ENCODE measurements at places on chromosomes 11 and 22.

DNA sequence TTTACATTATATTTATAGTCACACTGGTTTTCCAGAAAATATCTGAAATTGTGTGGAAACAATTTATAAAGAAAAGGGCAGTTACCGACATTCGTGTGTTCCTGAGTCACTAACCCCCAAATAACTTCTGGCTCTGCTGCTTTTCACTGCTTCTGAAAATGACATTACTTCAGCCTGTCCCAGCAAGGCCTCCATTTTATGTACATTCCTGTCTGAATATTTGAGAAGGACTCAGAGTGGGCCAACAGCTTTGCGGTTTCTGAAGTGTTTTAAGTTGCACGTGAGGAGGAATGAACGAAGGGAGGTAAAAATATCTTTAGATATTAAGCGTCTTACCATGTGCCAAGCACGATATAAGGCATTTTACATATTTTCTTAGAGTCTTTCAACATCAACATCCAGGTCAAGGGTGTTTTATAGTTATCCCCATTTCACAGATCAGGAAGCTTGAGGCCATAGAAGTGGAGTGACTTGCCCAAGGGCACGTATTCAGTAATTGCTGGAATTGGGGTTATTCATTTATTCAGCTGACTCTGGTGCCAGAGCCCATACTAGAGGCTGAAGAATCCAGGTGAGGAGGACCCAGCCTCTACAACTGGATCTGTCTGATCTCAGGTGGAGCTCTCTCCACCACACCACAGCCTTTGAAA lies 30.8 kb upstream of the WNT11 start:
- no peak for DNase-seq

- DNase-seq = no peak
These were observed 2.7 kb downstream of the NDUFS8 start for GRCh38 chr11:68032997-68033707.

- DNase-seq = no peak
These were observed 18.3 kb upstream of the SYT7 start for GRCh38 chr11:61598886-61599868.

- DNase-seq = no peak
These were observed 25.8 kb downstream of the PPME1 start for GRCh38 chr11:74196781-74197486.

DNA sequence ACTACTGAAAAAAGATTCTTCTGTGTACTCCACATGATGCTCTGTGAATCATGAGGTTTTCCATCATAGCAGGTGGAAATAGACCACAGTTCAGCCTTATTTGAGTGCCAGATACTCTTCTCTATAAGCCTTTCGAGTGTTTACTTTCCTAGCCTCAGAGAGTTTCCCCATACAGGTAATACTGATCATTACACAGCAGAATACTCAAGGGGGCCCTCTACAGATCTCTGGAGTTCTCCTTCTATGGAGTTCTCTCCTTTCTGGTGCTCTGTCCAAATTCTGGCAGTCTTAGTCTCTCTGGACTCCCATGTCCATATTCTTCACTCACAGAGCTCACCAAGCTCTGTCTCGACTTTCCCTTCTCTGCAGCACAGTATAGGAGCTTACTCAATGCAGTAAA lies 175.7 kb upstream of the CARD18 start:
- no peak for DNase-seq

DNA sequence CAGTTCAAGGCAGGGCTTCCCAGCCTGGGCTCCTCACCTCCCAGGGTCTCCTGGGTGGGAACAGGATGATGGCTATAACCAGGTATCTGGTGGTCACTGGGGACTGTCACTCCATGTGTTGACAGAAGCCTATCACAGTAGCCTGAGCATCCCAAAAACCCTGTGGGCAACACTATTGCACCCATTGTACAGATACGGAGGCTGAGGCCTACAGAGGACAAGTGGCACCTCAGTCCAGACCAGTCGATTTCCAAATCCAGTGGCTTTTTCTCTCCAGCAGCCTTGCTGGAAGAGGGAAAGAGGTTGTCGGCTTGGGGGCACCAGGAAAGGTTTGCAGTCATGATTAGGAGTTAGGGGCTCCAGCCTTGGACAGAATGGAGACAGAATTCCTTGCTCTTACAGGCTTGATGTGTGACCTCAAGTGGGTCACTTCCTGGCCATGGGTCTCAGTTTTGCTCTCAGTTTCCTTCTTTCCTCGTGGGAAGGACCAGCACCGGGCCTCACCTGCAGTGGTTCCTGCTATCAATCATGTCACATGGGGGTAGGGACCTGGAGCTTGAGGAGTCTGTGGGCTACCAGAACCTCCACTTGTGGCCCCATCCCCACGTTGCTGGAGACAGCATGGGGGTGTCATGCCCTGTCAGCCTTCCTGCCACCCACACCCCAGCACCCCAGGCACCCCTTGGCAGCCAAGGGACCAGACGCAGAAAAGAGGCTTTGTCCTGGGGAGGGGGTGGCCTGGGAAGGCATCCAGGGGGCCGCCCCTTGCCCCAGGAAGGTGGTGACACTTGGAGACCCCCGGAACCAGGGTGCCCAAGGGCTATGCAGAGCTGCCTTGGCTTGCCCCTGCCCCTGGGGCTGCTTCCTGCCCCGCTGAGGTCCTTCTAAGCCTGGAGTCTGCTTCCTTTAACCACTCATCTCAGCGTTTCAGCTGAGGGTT lies 2.1 kb downstream of the EMID1 start:
- DNase-seq = no peak

DNA sequence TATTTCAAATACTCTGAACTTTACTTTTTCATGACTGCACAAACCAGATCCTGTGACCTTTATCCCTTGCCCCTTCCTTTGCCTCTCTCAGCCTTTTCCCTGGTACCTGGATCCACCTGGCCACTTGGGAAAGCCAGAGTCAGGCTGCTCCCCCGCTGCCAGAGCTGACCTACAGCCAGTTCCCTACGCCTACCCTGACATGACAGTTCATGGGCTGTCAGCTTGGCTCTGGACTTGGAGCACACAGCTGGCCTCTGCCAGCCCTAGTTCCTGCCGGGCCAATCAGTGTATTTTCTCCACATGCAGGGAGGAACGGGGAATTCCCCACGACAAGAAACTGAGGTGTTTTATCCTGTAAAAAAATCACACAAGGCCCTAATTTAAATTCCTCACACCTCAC lies 382.6 kb downstream of the INSC start:
- DNase-seq = no peak

- DNase-seq = no peak
These were observed 33.8 kb downstream of the PDGFD start for GRCh38 chr11:104130161-104130560.

- DNase-seq = no peak
These were observed 59.8 kb upstream of the NAV2 start for GRCh38 chr11:19652623-19653375.

GRCh38 chr22:49935561-49935960 lies 17.1 kb downstream of the CRELD2 start:
- no peak for DNase-seq

DNA sequence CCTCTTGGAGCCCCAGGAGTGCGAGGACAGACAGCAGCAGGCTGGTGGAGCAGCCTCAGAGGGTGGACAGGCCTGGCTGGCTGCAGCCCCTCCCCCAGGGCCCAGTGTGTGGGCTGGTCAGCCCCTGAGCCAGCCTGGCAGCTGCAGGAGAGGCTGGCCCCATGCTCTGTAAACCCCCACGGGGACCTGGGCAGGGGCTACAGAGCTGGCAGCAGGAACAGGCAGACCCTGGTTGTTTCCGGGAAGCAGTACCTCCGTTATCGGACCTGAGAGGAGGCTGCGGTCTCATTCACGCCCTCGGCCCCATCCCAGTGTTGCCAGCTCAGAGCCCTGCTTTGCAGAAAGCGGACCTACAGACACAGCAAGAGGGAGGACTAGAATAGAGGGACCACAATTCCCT lies 38.5 kb upstream of the COMT start:
- no peak for DNase-seq

GRCh38 chr11:60927600-60927999 lies 3.3 kb downstream of the TMEM132A start:
- no peak for DNase-seq

DNA sequence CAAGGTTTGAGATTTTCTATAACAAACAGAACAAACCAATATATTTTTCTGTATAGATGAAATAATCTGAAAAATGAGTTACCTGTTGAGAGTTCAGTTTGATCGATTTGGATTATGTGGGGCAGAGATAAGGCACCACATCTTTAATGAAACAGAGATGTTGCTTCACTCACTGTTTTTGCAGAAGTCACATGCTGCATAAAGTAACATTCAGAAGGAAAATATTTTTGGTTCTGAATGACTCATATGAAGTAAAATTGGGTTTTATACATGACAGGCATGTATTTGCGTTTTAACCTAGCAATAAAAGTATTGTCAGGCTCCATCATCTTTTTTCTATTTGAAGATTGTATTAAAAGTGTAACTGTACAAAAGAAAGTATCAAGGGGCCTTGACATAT lies 77.8 kb downstream of the BBOX1 start:
- no peak for DNase-seq

GRCh38 chr11:108817976-108818375 lies 153.1 kb downstream of the DDX10 start:
- DNase-seq = no peak

GRCh38 chr11:64763526-64764039 lies 3.8 kb upstream of the PYGM start:
- no peak for DNase-seq

DNA sequence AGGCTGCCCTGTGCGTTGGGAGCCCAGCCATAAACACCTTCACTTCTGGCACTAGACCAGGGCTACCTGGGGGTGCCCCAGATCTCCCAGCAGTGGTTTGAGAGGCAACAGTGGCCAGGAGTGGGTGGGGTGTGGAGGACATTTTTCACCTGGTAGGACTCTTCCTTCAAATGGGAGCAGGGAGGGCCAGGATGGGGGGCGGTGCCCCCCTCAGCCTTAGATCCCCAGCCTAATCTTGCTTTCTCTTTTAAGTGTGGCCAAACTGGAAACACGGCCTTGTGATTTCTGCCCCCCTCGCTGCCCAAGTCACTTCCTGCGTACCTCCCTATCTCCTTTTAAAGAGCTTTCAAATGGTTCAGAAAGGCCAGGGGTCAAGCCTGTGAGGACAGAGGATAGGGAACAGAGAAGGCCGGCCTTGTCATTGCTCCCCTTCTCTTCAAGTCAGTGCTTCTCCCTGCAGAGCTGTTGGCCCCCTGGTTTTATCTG lies 800 bp downstream of the KCNJ5 start:
- no peak for DNase-seq

GRCh38 chr11:61107888-61108287 lies 5.6 kb downstream of the CD5 start:
- DNase-seq = no peak

DNA sequence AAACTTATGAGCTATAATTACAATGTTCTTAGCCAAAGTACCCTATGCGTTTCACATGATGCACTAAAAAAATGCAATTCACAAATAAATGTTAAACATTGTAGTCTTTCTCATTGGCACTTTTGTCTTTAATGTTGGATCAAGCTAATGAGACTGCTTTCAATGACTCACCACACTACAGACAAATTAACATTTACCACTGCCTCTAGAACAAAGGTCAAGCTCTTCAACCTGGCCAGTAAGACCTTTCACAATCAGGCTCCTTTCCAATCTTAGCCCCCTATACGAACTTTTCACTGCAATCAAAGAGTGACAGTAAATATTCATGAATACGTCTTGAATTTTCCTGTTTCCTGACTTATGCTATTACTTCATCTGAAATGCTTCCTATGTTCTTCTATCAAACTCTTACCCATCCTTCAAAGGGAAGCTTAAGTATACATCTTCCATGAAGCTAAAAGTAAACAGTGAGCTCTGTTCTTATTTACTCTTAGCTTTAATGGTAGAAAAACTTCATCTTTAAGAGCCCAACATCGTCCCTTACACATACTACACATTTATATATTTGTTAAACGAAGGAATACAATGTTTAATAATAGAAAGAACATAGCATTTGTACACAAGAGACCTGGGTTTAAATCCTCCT lies 326.6 kb upstream of the PITPNB start:
- DNase-seq = no peak

DNA sequence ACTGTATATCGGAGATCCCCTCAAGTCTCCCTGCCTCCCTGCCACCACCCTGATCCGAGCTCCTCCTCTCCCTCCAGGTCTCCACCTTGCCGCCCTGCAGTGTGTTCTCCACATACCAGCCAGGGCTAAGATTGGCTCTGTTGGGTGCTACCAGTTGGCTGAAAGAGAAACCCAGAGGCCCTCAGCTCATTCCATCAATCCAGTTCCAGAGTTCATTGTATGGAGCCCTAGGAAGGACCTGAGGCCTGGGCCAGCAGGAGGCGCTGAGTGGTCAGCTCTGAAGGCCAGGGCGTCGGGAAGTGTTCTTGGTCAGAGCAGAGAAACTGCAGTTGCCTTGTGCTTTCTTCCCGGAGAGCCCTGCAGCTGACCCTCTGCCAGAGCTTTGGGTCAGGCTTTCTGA lies 2.2 kb upstream of the TOP3B start:
- DNase-seq = no peak

DNA sequence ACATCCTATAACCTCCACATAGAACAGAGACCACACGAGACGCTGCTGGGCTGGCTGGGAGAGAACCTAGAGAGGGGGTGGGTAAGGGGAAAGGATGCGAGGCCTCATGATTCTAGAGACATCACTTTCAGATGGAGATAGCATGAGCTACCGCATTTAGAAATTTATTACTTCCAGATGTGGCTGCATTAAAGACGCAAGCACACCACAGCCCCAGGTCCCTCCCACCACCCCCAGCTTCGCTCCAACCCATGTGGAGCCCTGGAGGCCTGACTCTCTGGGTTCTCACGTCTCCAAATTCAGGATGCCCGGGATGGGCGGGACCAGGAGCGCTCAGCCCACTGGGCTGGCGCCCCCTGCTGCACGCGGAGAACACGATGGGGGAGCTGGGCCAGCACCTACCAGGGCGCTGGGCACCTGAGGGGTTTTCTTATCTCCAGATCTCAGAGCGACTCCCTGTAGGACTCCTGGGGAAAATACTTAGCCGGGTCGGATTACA lies 13.6 kb downstream of the MRPL21 start:
- no peak for DNase-seq

GRCh38 chr22:41574847-41575381 lies 14.1 kb downstream of the CSDC2 start:
- DNase-seq = no peak

DNA sequence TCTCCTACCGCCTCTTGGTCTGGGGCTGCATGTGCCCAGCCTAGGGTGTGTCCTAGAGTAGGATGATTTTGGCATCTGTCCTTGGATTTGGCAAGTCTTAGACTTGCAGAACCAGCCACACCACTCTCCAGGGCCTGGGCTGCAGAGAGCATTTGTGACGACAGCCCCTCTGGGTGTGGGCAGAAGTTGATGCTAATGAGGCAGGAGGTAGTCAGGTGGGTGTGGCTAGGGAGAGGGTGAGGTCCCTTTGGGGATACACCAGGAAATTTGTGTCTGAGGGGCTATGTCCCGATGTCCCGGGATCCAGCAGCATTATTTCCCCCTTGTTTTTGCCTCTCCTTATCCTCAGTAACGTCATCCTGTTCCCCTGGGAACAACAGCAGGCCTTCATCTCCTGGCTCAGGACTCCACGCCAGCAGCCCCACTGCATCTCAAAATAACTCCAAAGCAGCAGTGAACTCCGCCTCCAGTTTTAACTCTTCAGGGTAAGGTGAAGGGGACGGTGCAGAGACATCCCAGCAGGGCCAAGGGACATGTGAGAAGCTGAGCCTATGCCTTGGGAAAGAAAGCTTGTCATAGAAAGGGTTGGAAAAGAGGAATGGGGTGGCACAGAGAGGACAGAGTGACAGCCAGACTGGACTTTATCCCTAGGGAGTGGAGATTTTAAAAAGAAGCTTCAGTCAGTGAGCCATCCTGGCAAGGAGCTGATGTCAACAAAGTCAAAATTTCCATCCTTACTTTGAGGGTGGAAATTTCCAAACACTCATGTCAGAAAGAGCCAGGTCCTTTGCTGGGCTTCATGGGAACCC lies 8.0 kb upstream of the TLCD5 start:
- DNase-seq = no peak

Data from activated T-cell treated with anti-CD3 and anti-CD28 coated beads, Interleukin-2, amount 50 U/mL, for 4 hours (primary cell).